ENCODE measurements at places on chromosomes 7 and 10.

DNA sequence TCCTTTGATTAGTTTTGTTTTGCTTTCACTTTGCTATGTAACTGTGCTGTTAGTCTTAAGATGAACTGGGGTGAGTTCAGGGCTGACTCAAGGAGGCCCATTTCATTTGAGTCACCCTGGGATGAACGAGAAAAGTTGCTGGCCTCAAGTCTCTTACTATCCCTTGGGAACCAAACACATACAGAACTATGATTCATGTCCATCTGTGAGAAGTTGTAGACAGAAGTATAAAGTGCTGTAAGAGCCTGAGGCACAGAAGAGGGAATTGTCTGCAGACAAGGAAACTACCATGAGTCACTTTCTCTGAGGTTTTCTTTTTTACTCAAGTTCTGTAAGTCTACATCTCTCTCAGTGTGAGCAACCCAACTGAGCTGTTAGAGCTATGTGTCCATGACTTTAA lies 179.8 kb upstream of the CSTF2T start:
- DNase-seq, result peak; percentile 92

- DNase-seq, result no peak
Observed at GRCh38 chr7:82230811-82231581, 212.6 kb downstream of the CACNA2D1 start.

GRCh38 chr7:127447326-127447945 lies 54.9 kb upstream of the ZNF800 start:
- peak; percentile 72 for DNase-seq

- no peak for DNase-seq
Observed at GRCh38 chr7:78749052-78749746, 704.3 kb downstream of the MAGI2 start.

DNA sequence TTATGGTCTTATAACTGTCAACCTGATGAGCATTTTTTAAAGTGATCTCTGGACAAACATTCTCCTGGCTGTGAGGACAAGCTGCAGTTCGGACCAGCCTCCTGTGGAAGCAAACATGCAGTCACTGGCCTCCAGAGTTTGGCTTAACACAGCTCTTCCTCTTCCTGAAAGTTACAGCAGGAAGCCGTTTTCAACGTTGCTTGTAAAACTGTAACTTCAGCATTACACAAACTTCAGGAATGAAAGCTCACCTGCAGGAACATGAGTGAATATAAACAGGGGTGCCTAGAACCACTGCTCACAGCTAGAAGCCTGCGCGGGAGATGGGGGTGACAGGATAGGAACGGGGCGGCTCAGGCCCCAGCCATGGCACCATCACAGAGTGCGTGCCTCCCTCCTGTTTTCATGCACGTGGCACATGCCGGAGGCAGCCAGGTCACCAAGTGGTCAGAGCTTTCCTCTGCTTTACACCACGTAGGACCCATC lies 292.9 kb upstream of the PITRM1 start:
- DNase-seq, result no peak

DNA sequence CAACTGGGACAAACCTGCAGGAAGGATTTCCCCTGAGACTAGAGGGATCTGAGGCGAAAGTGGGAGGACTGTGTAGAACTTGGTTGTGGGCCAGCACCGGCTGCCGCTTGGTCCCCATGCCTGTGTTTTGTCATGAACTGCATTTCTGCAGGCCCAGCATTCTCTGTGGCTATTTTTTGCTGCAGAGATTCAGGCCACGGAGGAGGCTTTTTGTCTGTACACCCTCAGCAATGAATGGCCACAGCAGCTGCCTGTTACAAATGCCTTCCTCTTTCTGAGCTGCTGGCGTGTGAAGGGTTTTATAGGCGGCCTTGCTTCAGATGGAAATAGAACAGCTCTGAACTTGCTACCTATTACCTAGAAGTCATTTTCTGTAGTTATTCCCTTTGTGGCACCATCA lies 164.4 kb downstream of the SH2D4B start:
- no peak for DNase-seq
